Fibroblast of skin of scalp (primary cell): ENCODE measurements at places on chromosomes 7 and 10.
A peak's percentile ranks its signal among the peaks of the same experiment; 100 is the strongest.

- peak; percentile 28 for DNase-seq
These were observed 5.4 kb downstream of the IFIT2 start for GRCh38 chr10:89307269-89307577.

- no peak for DNase-seq
These were observed 218.0 kb upstream of the ZNF32 start for GRCh38 chr10:43866712-43867111.

DNA sequence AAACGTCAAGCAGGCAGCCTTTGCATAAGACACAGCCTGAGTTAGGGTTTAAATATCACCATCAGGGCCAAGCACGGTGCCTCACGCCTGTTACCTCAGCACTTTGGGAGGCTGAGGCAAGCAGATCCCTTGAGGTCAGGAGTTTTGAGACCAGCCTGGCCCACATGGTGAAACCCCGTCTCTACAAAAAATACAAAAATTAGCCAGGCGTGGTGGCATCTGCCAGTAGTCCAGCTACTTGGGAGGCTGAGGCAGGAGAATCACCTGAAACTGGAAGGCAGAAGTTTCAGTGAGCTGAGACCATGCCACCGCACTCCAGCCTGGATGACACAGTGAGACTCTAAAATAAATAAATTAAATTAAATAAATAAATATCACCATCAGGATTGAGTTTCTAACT, 33.0 kb downstream of the SRPK2 start:
- no peak for DNase-seq

DNA sequence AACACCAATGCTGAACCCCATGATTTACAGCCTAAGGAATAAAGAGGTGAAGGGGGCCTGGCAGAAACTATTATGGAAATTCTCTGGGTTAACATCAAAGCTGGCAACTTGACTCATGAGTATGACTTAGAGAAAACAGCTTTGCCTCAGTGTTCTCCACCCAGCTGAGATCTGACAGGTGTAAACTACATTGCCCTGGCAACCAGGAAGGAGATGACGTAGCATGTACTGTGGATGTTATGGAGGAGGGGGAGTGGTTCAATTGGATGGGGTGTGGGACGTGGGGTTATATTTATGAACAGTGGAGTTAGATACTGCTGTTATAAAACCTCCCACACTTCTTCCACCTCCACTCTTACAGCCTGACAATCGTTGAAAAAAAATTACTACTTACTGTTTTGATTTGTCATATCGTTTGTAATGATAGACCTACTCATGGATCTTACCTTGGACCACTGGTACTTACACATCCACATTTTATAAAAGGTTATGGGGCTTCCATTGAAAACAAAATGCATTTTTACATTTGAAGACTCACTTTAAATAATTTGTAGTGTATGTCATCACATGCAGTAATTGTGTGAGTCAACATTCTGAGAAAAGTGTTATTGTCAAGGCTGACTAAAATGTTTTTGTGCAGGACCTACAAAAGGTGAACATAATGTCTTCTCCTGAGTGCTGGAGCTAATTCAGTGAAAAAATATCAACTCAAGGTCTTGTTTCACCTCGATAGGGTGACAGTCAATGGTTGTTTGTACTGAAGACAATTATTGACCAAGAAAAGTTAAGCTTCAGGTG, 6.4 kb downstream of the OR2F1 start:
- no peak for DNase-seq

DNA sequence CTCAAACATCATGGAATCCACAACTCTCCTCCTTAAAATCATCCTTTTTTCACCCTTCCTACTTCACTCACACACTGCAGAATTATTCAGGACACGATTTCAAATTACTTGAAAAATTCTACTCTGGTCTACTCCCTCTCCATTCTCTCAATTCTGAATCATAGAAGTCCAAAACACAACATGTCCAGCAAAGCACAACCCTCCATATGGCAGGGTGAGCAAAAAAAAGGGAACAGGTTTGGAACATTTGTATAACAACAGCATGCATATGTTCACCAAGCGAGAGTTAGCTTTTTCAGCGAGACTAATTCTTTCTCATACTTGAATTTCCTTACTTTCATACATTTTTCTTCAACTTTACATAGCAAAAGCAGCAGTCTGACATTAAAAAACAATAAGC, 73.4 kb downstream of the ABI1 start:
- DNase-seq, result no peak

DNA sequence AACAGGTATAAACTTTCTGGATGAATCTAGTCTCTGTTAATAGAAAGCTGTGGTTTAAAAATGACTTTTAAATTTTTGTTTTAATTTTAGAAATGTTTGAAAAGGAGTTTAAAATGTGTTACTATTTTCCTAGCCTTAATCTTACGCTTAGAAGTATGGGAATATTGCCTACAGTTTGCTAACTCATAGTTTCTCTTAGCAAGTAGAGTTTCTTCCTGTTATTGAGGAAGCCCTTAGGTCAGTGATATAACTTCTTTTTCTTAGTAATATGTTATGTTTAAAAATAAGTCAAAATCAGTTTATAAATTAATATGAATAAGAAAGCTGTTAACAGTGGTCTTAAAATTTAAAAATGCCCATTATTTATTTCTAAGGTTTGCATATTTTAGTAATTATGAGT, 3.1 kb downstream of the STARD3NL start:
- no peak for DNase-seq

DNA sequence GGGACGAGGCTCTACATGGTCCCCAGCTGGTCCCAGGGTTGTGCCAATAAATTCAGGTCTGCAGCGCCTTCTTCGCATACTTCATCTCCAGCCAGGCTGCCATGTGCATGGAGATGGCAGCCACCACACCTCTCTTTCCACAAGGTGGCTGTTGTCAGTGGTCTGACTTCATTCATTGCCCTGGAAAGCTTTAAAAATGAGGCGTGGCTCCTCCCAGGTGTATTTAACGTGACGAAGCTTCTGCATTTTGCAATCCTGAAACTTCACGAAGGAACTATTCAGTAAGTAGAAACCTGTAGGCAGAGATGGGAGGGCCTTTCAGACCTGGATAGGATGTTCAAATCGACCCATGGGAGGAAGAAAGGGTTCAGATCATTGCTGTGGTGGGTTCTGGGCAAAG, 53.7 kb downstream of the PFKFB3 start:
- DNase-seq, result no peak

DNA sequence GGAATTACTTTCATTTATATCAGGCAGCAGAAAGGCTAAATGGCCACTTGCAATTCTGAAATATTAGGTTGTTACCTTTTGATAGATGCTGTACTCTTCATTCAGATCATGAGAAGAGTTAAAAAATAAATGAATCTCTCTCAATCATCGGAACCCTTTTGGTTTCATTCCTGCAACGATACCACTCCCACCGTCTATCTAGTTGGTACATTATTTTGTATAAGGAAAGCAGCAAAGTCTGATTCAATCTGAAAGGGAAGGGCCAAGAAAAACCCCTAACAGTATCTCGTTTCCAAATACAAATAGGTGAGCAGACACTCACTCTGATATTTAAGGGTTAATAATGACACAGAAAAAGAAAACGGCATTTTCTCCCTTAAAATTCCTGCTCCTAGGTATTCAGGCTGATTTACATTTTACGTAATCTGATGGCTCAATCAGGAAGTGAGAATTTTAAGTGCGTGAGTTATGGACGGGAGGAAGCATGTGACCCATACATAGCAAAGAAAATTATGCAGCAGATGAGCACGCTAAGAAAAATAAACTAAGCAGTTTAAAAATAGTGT, 209.4 kb upstream of the KLF14 start:
- peak; percentile 70 for DNase-seq

GRCh38 chr10:133276435-133277201, at the start of gene ADAM8:
TSS of gene ADAM8 (minus strand) at chr10:133276868. CDS start at chr10:133276817, 51 bp downstream.
- DNase-seq, result no peak

DNA sequence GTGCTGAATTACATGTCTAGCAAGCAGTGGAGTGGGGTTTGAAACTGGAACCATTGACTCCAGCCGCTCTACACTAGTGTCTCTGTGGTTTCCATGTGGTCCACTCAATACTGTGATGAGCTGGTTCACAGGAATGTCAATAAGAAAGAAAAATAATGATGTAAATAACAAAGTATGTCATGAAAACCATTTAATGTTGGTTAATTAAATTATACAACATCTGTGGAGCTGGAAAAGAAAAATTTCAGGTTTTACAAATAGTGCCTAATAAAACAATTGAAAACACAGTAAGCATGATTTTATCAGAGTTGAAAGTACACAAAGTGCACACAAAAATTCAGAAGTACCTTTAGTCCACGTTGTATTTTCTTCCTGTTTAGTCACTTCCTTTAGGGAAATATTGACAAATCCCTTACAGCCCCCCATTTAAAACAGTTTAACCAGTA, 28.7 kb upstream of the NAMPT start:
- DNase-seq, result peak; percentile 81
